Breast epithelium (tissue), 4 donors: ENCODE measurements at places on chromosomes 7 and 10. TPM values are rescaled to one million over a fixed set of nuclear protein-coding genes. Genes with fewer than 3 reads are reported as not detected.

DNA sequence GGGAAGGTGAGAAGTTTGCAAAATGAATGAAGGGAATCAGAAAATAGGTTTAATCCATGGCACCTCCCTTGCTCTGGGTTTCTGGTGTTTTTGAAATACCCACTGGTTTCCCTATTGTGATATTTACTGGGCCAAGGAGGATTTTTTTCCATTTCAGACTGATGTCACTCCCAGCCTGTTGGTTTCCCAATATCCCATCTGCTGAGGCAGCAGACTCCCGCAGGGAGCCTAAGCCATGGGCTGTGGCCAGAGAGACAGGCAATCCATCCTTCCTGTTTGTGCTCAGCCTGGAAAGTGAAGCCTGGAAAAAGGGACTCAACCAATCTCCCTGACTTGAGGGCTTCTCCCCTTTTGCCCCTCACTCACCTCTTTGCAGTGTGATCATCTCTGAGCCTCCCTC lies 22.8 kb downstream of the FAM107B start:
- H3K36me3 ChIP-seq = no peaks in the 10 kb centered on the region
- no peaks in the 10 kb centered on the region for H3K27me3 ChIP-seq
- no peak for DNase-seq
- H3K27ac ChIP-seq = peak overlapping the region; percentile 29
- no peaks in the 10 kb centered on the region for H3K4me1 ChIP-seq
- no peak overlapping the region for H3K4me3 ChIP-seq

GRCh38 chr10:62467527-62467926 lies 93.4 kb downstream of the ZNF365 start:
- DNase-seq = no peak
- H3K27me3 ChIP-seq = no peaks in the 10 kb centered on the region
- H3K4me3 ChIP-seq = no peak overlapping the region

GRCh38 chr7:9201928-9202327 lies 768.5 kb downstream of the NXPH1 start:
- H3K4me1 ChIP-seq = no peaks in the 10 kb centered on the region
- no peak overlapping the region for H3K4me3 ChIP-seq
- H3K36me3 ChIP-seq = no peaks in the 10 kb centered on the region
- no peaks in the 10 kb centered on the region for H3K27me3 ChIP-seq
- DNase-seq = no peak
- no peak overlapping the region for H3K27ac ChIP-seq

GRCh38 chr7:157318015-157318706 lies 18.6 kb upstream of the DNAJB6 start:
- H3K27me3 ChIP-seq = no peaks in the 10 kb centered on the region
- H3K36me3 ChIP-seq = no peaks in the 10 kb centered on the region
- H3K4me1 ChIP-seq = no peaks in the 10 kb centered on the region
- peak overlapping the region; percentile 85 for H3K27ac ChIP-seq

DNA sequence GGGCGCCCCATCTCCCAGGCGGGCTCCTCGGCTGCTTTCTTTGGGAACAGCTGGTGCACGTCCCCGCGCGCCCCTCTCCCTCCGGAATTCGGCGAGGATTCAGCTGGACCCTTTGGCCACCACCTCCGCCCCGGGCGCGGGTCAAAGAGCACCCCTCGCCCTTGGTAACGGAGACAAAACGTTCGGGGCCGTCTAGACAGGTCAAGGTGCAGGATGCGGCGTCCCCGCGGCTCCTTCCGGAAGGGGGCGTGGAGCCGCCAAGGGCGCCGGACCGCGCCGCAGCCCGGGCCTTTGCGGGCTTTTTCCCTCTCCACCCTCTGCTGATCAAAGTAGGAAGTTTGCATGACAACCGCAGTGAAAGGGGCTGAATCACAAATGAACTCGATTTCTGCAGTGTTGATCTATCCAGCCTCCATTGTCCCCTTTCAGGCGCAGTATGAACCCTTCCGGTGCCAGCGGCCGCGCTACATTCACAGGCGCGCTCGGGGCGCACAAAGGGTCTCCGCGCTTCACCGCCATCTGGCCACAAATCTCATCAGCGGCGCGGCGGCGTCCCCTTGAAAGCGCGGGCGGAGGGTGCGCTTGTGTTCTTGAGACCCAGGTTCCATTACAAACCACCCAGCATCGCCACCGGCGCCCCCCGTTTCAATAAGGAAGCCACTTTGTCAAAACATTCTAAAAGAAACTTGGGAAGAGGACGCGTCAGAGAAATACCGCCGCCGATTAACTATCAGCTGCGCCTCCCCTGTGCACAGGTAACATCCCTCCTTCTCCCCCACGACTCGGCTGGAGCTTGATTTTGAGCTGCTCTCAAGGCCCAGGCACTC lies 36.4 kb downstream of the CNPY1 start:
- H3K27me3 ChIP-seq = peaks cover 77% of the 10 kb centered on the region
- DNase-seq = no peak
- H3K36me3 ChIP-seq = no peaks in the 10 kb centered on the region
- H3K27ac ChIP-seq = no peak overlapping the region
- no peaks in the 10 kb centered on the region for H3K4me1 ChIP-seq

- H3K4me1 ChIP-seq = no peaks in the 10 kb centered on the region
- H3K27me3 ChIP-seq = no peaks in the 10 kb centered on the region
- H3K27ac ChIP-seq = no peak overlapping the region
- H3K4me3 ChIP-seq = no peak overlapping the region
- H3K36me3 ChIP-seq = no peaks in the 10 kb centered on the region
- DNase-seq = no peak
Observed at GRCh38 chr7:87075671-87076404, 16.4 kb upstream of the ELAPOR2 start.

The SSMEM1 gene
- total RNA-seq = not detected

- H3K27me3 ChIP-seq = peaks cover 4% of the 10 kb centered on the region
- no peaks in the 10 kb centered on the region for H3K36me3 ChIP-seq
- no peak overlapping the region for H3K27ac ChIP-seq
- DNase-seq = no peak
- no peak overlapping the region for H3K4me3 ChIP-seq
Observed at GRCh38 chr10:45427970-45428366, 54.0 kb downstream of the ALOX5 start.

The HNRNPH3 gene
- total RNA-seq = 57.9 TPM

- no peak for DNase-seq
- H3K36me3 ChIP-seq = no peaks in the 10 kb centered on the region
- H3K4me1 ChIP-seq = no peaks in the 10 kb centered on the region
- H3K27ac ChIP-seq = no peak overlapping the region
- no peaks in the 10 kb centered on the region for H3K27me3 ChIP-seq
- H3K4me3 ChIP-seq = no peak overlapping the region
Observed at GRCh38 chr7:148142660-148143248, 447.8 kb upstream of the C7orf33 start.

- H3K36me3 ChIP-seq = no peaks in the 10 kb centered on the region
- no peak overlapping the region for H3K4me3 ChIP-seq
- DNase-seq = no peak
- H3K27ac ChIP-seq = no peak overlapping the region
- no peaks in the 10 kb centered on the region for H3K27me3 ChIP-seq
- H3K4me1 ChIP-seq = no peaks in the 10 kb centered on the region
Observed at GRCh38 chr10:118760265-118760664, 5.5 kb upstream of the CACUL1 start.

DNA sequence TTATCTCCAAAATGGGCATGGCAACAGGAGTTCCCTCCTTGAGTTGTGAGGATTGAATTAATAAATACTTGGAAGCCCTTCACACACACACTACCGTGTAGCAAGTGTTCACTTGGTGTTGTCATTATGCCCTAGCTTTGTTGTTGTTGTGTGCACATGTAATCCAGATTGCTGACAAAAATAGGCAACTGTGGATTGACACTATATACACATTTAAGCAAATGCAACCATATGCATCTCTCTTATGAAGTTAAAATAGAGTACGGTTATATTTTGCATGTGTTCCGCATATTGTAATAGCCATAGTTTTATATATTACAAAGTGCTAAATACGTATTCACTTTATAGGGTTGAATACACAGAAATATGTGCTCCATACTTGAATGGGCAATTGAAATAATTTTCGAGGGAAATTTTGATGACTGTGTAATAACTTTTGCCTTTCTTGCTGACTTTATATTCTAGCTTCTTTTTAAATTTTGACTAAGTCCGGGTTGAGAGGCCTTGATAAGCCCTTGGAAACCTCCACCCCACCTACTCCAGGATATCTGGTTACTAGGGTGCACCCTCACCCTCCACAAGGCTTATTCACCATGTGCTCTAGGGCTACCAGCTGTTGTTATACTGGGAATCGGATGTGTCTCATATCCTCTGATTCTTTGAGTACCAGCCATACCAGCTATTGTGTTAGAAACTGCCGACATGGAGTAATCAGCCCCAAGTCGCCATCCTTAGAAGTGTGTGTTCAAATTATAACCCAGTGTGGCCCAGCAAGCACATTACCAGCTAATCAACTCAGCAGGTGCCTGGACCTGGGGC lies 265.0 kb downstream of the CAMK1D start:
- no peak for DNase-seq
- no peaks in the 10 kb centered on the region for H3K4me1 ChIP-seq
- H3K36me3 ChIP-seq = no peaks in the 10 kb centered on the region
- H3K27me3 ChIP-seq = no peaks in the 10 kb centered on the region
- H3K4me3 ChIP-seq = no peak overlapping the region

The FAM25C gene
- total RNA-seq = not detected

The PKD1L1 gene
- total RNA-seq = 0.44 TPM

- no peak overlapping the region for H3K27ac ChIP-seq
- no peaks in the 10 kb centered on the region for H3K27me3 ChIP-seq
- DNase-seq = no peak
- H3K4me3 ChIP-seq = no peak overlapping the region
- no peaks in the 10 kb centered on the region for H3K4me1 ChIP-seq
- H3K36me3 ChIP-seq = no peaks in the 10 kb centered on the region
Observed at GRCh38 chr7:129176916-129177710, 11.3 kb upstream of the SMO start.

DNA sequence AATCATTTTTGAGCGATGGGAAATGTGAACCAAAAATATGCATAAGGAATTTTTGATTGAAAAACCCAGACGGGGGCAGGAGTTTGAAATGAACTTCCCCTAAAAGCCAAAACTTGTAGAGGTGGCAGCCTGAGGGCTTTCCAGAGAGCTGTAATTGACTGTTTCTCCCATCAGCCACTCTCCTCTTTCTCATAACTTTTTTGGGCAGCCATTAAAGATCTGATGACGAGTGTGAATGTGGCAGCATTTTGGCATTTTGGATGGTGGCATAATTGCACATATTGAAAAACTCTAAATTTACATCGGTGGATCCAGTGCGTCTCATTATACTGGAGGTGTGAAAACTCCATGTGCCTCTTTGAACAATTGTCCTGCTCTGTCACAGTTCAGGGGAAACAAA lies 159.0 kb downstream of the CUX1 start:
- no peaks in the 10 kb centered on the region for H3K27me3 ChIP-seq
- no peak for DNase-seq
- no peak overlapping the region for H3K4me3 ChIP-seq

- no peak overlapping the region for H3K27ac ChIP-seq
- no peaks in the 10 kb centered on the region for H3K4me1 ChIP-seq
- peaks cover 4% of the 10 kb centered on the region for H3K36me3 ChIP-seq
- no peak for DNase-seq
- no peaks in the 10 kb centered on the region for H3K27me3 ChIP-seq
Observed at GRCh38 chr7:149253665-149254064, 8.3 kb upstream of the ZNF783 start.
